ENCODE measurements at places on chromosomes 3 and 15.

DNA sequence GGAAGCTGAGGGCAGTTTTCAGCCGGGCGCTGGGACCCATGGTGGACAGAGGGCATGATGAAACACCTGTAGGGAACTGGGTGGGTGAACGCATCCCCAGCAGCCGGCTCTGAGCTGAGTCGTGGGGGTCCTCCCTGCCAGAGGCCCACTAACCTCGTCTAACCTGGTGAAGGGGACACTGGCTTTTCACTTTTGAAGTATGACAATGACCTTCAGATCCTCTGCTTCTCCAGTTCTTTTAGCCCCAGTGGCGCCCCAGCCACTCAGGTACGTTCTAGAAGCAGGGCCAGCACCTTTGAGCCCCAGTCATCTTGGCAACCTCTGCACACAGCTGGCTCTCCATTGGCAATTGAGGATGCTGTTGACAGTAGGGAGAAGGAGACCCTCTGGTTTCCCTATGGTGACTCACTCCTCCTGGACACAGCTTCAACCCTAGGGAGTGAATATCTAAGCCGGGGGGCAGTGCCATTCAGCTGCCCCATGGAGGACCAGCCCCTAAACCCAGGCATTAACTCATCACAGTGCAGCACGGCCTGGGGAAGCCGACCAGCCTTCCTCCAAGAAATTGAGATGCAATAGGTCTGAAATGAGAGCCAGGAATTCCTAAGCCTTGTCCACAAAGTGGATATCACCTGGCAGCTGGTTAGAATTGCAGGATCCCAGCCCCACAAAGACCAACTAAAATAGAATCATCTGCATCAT lies 46.1 kb downstream of the CMTM6 start:
- no peak for DNase-seq
- peaks cover 44% of the 10 kb centered on the region for H3K4me1 ChIP-seq
- H3K27me3 ChIP-seq = no peaks in the 10 kb centered on the region
- peak overlapping the region; percentile 26 for H3K27ac ChIP-seq
- H3K4me3 ChIP-seq = no peak overlapping the region
- H3K36me3 ChIP-seq = peaks cover 16% of the 10 kb centered on the region

- no peak overlapping the region for H3K4me3 ChIP-seq
- no peak overlapping the region for H3K27ac ChIP-seq
- H3K4me1 ChIP-seq = no peaks in the 10 kb centered on the region
- no peak for DNase-seq
- H3K36me3 ChIP-seq = no peaks in the 10 kb centered on the region
- no peaks in the 10 kb centered on the region for H3K27me3 ChIP-seq
Observed at GRCh38 chr3:6679510-6679909, 181.4 kb upstream of the GRM7 start.

DNA sequence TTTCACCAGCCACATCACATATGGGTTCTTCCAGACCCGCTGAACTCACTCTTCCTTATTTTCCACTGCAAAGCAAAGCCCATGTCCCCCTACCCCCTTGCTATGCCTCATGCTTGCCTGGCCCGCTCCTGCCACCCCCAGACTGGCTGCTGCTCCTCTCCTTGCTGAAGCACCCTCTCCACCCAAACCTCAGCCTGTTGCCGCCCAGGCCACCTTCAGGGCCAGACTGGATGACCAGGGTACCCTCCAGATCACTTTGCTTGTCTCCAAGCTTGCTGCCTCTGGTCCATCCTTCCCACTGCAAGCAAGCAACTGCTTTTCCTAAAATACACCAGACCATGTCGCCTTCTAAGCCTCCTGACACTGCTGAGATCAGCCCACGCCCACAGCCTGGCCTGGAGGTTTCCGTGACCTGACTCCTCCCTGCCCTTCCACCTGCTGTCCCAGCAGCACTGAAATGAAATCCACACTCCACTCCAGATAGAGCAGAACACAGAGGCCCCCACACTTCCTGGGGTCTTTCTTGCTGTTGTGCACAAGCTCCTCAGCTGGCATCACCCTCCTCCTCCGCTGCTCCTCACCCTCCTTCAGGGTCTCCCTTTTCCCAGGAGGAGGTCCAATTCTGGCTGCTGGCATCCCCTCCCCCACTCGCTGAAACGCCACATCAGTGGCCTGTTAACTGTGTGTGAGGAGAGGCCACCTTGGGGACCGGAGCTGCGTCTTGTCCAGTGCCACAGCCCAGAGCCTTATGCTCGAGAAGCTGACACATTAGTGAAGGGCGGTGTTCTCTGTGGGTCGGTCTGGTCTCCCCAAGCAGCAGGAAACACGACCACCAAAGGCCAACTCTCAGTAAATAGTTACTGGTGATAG lies 99.1 kb downstream of the ADCY5 start:
- peaks cover 24% of the 10 kb centered on the region for H3K27me3 ChIP-seq
- H3K4me1 ChIP-seq = peaks cover 4% of the 10 kb centered on the region
- DNase-seq = no peak

DNA sequence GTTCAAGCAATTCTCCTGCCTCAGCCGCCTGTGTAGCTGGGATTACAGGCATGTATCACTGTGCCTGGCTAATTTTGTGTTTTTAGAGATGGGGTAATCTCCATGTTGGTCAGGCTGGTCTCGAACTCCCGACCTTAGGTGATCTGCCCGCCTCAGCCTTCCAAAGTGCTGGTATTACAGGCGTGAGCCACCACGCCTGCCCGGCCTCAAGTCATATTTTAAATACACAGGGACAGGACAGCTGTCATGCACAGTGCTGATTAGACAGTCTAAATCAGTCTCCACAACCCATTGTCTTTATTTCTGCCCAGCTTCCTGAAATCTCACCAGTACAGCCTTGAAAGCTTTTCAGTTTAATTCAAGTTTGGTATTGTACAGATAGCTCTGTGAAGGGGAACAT lies 587.4 kb downstream of the FOXP1 start:
- no peaks in the 10 kb centered on the region for H3K27me3 ChIP-seq
- DNase-seq = no peak
- peaks cover 57% of the 10 kb centered on the region for H3K4me1 ChIP-seq
- H3K27ac ChIP-seq = peak overlapping the region; percentile 48

GRCh38 chr3:112013058-112013783 lies 14.5 kb downstream of the TAGLN3 start:
- peak overlapping the region; percentile 29 for H3K27ac ChIP-seq
- H3K27me3 ChIP-seq = no peaks in the 10 kb centered on the region
- peak; percentile 82 for DNase-seq
- no peak overlapping the region for H3K4me3 ChIP-seq

DNA sequence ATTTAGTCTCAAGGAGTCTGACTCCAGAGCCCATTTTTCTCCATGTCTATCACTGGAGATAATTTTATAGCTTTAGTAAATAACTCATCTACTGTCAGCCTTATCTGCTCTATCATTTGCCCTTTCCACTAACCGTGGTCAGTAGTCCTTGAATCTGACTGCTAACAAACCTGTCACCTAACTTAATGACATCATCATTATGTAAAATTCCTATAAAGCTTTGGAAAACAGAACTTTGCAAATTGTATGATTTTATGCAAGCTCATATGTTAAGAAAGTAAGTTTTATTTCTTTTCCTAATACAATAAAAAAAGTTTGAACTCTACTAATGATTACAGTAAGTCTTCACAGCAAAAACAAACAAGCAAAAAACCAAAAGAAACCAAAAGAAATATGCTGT lies 293.9 kb downstream of the CADM2 start:
- DNase-seq = no peak
- no peaks in the 10 kb centered on the region for H3K36me3 ChIP-seq
- H3K27ac ChIP-seq = no peak overlapping the region
- no peaks in the 10 kb centered on the region for H3K4me1 ChIP-seq
- H3K27me3 ChIP-seq = no peaks in the 10 kb centered on the region

DNA sequence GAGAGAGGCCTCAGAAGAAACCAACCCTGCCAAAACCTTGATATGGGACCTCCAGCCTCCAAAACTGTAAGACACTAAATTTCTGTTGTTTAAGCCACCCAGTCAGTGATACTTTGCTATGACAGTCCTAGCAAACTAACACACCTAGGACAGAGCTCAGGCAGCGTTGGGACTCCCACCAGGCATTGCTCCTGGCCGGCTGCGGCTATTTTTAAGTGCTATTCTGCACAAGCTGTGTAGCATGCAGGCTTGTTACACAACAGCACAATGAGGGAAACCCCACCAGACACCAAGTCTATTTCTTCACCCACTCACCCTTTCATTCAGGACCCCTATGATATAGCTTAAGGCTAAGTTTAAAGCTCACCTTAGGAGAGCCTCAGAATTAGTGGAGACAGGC lies 47.0 kb upstream of the GNB5 start:
- H3K4me3 ChIP-seq = no peak overlapping the region
- DNase-seq = no peak
- H3K27ac ChIP-seq = no peak overlapping the region
- H3K4me1 ChIP-seq = peaks cover 35% of the 10 kb centered on the region
- H3K27me3 ChIP-seq = no peaks in the 10 kb centered on the region

GRCh38 chr3:32681811-32682210 lies 3.2 kb upstream of the CNOT10 start:
- no peak overlapping the region for H3K27ac ChIP-seq
- H3K27me3 ChIP-seq = no peaks in the 10 kb centered on the region
- H3K4me3 ChIP-seq = no peak overlapping the region

- no peak for DNase-seq
- H3K36me3 ChIP-seq = no peaks in the 10 kb centered on the region
- peaks cover 16% of the 10 kb centered on the region for H3K27me3 ChIP-seq
- H3K27ac ChIP-seq = no peak overlapping the region
Observed at GRCh38 chr3:190504354-190505125, 9.3 kb upstream of the IL1RAP start.

- H3K4me1 ChIP-seq = no peaks in the 10 kb centered on the region
- no peak for DNase-seq
- H3K36me3 ChIP-seq = no peaks in the 10 kb centered on the region
- H3K27ac ChIP-seq = no peak overlapping the region
Observed at GRCh38 chr3:187519428-187519890, 150.7 kb downstream of the SST start.
